WTC11 (cell line): ENCODE measurements at places on chromosomes 11 and 22.
A peak's percentile ranks its signal among the peaks of the same experiment; 100 is the strongest.

DNA sequence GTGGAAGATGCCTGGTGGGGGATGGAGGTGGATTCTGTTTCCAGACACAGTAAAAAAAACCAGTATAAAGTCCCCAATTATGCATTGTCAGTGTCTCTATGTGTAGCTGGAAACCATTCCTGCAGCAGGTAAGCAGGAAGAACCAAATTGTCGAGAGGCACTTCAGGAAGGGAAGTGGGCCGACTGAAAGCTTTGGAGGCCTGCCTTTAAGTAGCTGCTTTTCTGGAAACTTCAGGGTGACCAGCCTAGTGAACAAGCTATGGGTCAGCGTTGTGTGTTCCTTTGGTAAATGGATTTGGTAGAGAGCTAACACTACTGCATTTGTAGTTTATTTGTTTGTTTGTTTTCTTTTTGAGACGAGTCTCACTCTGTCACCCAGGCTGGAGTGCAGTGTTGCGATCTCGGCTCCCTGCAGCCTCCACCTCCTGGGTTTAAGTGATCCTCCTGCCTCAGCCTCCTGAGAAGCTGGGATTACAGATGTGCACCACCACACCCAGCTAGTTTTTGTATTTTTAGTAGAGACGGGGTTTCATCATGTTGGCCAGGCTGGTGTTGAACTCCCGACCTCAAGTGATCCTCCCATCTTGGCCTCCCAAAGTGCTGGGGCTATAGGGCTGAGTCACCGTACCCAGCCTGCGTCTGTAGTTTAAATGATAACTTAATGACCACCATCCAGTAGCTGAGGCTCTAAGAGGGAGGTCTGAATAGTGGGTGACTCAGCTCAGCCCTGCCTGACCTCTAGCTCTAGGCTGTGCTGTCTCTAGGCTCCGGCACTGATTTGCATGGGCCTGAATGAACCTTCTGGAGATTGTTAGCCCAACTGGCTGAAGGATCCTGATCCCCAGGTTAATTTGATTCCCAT is 12.8 kb downstream of the PTPRJ start:
- DNase-seq: no peak
- H3K27me3 ChIP-seq: no peaks in the 10 kb centered on the region

DNA sequence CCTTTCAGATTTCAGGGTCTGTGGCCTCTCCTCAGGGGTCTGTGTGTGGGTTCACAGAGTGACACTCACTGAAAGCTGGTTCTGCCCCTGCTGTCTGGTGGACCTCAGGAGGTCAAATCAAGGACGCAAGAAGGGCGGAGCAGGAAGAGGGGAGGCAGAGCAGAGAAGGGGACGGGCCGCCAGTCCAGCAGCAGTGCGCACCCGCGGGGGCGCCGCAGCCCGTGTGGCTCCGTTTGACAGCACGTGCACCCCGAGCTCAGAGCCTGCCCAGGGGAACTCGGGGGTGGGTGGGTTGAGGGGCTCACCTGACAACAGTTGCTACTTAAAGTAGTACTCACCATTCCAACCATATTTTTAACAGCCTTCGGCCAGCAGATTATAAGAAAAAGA is 71.4 kb upstream of the PITPNB start:
- no peak for DNase-seq
- H3K4me1 ChIP-seq: peaks cover 20% of the 10 kb centered on the region
- no peak overlapping the region; the same call in 1 of the 2 replicates for H3K27ac ChIP-seq
- peaks cover 5% of the 10 kb centered on the region; the same call in 1 of the 2 replicates for H3K36me3 ChIP-seq
- H3K4me3 ChIP-seq: no peak overlapping the region
- H3K27me3 ChIP-seq: no peaks in the 10 kb centered on the region

DNA sequence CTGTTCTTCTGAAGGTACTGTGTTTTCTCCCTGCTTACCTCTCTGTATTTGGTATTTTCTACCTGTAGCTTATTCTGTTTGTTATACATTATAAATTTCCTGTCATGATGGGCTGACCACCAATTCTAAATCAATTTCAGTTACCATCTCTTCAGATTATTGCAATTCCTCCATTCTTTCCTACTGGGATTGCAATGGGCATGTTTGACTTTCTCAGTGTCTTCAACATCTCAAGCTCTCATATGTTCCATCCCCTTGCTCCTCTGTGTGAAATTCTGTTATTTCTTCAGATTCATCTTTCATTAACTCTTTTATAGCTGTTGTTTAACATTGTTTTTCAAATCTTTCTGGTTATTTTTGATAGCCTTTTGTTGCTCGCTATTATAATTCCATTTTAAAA is 15.5 kb upstream of the C22orf39 start:
- H3K27ac ChIP-seq: no peak overlapping the region
- no peaks in the 10 kb centered on the region for H3K27me3 ChIP-seq
- no peaks in the 10 kb centered on the region for H3K4me1 ChIP-seq
- no peak overlapping the region for H3K4me3 ChIP-seq

DNA sequence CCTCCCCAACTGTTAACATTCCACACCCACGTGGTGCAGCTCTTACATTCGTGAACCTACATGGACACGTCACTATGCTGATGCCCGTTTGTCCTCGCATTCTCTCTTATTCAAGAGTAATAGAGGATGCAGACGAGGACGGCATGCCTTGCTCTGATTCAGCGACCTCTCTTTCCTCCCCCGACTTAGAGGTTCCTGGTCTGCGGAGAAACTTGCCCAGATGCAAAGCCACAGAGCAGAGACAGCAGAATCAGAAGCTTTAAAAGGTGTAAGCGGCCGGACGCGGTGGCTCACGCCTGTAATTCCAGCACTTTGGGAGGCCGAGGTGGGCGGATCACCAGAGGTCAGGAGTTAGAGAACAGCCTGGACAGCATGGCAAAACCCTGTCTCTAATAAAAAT is 288.0 kb downstream of the NTM start:
- peaks cover 98% of the 10 kb centered on the region for H3K4me1 ChIP-seq
- DNase-seq: no peak
- H3K4me3 ChIP-seq: no peak overlapping the region
- H3K36me3 ChIP-seq: no peaks in the 10 kb centered on the region

DNA sequence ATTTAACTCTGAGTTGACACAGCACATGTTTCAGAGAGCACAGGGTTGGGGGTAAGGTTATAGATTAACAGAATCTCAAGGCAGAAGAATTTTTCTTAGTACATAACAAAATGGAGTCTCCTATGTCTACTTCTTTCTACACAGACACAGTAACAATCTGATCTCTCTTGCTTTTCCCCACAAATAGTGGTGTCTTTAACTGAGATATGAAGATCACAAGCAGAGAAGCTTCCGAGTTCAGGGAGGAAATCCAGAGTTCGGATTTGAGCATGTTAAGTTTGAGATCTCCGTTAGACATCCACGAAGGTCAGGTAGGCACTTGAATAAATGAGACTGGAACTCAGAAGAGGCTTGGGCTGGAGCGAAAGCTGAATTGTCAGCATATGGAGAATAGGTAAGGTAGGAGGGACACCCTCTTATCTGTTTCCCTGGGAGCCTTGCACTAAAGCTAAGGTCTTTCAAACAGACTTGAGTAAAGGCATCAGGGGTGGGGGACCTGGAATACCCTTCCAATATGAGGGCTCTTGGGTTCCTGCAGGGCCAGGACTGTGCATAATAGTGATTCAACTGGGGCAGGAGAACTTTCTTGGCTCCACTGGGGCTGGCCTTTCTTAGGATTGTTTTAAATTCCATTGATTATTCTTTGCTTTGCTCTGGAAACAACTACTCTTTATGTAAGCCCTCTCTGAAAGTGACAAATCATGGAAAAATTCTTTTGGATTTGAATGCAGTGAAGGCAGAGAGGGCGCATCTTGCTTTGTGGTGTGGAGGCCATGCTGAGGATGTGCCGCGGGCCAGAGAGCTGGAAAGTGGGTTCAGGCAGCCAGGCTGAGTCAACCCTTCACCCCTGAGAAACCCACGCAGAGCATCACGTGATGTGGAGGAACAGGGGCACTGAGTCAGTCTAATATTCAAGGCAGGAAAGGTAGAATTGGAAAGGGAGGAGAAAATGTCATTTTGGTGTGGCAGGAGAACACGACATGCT is 62.7 kb upstream of the AMPD3 start:
- H3K4me3 ChIP-seq: no peak overlapping the region
- no peaks in the 10 kb centered on the region for H3K27me3 ChIP-seq
- DNase-seq: no peak

DNA sequence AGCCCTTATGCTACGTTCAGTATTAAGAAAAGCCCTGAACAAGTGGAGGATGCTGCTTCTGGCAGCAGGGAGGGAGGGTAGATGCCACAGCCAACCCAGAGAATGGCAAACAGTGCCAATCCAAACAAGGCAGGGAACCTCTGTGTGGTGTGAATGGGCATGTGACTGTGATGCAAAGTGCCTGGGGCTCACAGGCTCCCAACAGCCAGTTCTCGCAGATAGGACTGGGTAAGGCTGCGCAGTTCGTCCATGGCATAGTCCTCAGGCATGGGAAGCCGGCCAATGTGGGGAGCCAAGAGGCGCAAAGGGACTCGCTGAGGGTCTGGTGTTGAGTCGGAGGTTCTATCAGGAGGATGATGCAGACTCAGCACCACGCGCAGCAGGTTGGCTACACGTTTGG is 4.8 kb upstream of the CHRNA10 start:
- DNase-seq: no peak
- peaks cover 68% of the 10 kb centered on the region for H3K36me3 ChIP-seq
- no peak overlapping the region for H3K27ac ChIP-seq
- no peaks in the 10 kb centered on the region for H3K27me3 ChIP-seq
- H3K4me3 ChIP-seq: no peak overlapping the region
- peaks cover 3% of the 10 kb centered on the region; the same call in 1 of the 2 replicates for H3K4me1 ChIP-seq

- peaks cover 15% of the 10 kb centered on the region for H3K4me1 ChIP-seq
- no peak overlapping the region for H3K4me3 ChIP-seq
- no peaks in the 10 kb centered on the region for H3K27me3 ChIP-seq
- H3K36me3 ChIP-seq: peaks cover 3% of the 10 kb centered on the region; the same call in 1 of the 2 replicates
- no peak for DNase-seq
Observed at GRCh38 chr11:108534274-108534882, 36.2 kb upstream of the POGLUT3 start.

DNA sequence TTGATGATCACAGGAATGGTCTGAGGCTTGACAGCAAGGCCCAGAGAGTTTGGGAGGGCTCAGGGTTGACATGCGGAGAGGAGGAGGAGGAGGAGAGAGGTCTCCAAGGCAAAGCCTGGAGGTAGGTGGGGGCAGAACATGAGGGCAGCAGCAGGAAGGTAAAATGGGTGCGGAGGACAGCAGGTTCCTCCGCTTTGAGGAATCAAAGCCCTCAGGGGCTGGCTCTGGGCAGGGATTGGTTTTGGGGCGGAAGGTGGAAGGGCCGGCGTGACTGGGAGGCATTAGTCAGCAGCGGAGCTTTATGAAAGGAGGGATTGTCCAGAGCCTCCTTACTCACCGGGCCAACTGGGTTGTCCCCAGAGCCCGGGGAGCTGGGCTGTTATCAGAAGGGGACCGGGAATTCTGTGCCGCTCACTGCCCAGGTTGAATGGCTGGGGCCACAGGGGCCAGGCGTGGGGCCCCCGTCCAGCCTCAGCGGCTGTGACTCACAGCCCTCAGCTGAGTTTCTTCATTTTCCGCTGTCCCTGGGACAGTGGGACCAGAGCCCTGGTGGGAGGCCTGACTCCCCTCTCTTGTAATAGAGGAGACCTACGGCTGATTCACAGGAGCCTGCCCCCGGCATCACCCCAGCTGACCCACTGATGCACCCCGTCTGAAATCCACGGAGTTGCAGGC is 36.2 kb downstream of the LIF start:
- H3K4me1 ChIP-seq: peaks cover 24% of the 10 kb centered on the region
- H3K27me3 ChIP-seq: peaks cover 3% of the 10 kb centered on the region; the same call in 1 of the 2 replicates
- H3K4me3 ChIP-seq: no peak overlapping the region
- H3K27ac ChIP-seq: no peak overlapping the region

DNA sequence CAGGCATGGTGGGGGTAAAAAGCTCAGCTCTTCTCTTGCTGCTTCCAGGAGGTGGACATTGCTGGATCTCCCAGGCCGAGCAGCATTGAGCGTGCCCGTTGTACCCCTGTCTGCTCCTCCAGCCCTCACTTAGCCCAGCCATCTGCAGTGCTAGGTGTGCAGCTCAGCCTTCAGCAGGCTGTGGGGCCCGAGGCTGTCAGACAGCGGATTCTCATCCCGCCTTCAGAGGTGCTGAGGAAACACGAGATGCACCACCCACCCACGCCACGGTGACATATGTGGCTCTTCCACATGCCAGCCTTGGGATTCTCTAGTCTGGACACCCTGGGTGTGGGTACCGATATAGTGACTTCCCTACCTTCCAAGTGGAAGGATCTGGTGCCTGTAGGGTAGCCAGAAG is 48.9 kb upstream of the NECTIN1 start:
- peaks cover 10% of the 10 kb centered on the region for H3K27me3 ChIP-seq
- H3K4me1 ChIP-seq: peaks cover 10% of the 10 kb centered on the region
- no peak for DNase-seq
- no peak overlapping the region for H3K4me3 ChIP-seq

GRCh38 chr22:41856469-41856868 is 23.6 kb downstream of the SREBF2 start:
- peak overlapping the region; percentile 75 for H3K27ac ChIP-seq
- H3K36me3 ChIP-seq: peaks cover 6% of the 10 kb centered on the region; the same call in 1 of the 2 replicates
- no peaks in the 10 kb centered on the region for H3K27me3 ChIP-seq
- H3K4me3 ChIP-seq: no peak overlapping the region
- H3K4me1 ChIP-seq: peaks cover 25% of the 10 kb centered on the region

GRCh38 chr11:114348200-114349191 is 51.8 kb downstream of the C11orf71 start:
- H3K27ac ChIP-seq: no peak overlapping the region
- H3K4me3 ChIP-seq: no peak overlapping the region
- H3K4me1 ChIP-seq: peaks cover 9% of the 10 kb centered on the region; the same call in 1 of the 2 replicates
- no peaks in the 10 kb centered on the region for H3K27me3 ChIP-seq

- peak overlapping the region; percentile 45; the same call in 1 of the 2 replicates for H3K27ac ChIP-seq
- no peak overlapping the region for H3K4me3 ChIP-seq
- H3K4me1 ChIP-seq: no peaks in the 10 kb centered on the region
- peaks cover under 1% of the 10 kb centered on the region; the same call in 1 of the 2 replicates for H3K36me3 ChIP-seq
- H3K27me3 ChIP-seq: no peaks in the 10 kb centered on the region
Observed at GRCh38 chr11:43969543-43969942, 27.1 kb downstream of the C11orf96 start.

DNA sequence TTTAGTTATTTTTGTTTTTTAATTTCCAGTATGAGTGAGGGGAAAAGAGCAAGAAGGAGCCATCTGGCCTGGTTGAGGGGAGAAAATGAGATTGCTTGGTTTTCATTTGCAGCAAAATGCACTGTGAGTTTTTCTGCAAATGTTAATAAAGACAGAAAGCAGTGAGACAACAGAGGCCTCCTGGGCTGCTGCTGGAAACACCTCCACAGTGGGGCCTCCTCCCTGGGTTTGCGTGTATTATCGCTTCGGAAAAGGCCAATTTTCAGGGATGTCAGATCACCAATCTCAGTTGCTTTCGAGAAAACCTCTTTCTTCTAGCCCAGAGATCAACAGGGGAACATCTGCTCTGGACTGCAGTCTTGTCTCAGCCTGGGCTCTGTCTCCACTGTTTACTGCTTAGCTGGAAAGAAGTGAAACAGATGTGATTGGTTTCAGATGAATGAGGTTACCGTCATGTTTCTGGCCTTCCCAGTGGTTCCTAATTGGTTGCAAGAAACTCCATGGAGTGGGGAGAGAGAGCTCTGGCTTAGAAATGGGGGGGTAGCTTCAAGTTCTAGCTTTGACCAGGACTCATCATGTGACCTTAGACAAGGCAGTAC is 17.3 kb downstream of the TSPAN18 start:
- no peaks in the 10 kb centered on the region for H3K36me3 ChIP-seq
- peaks cover 74% of the 10 kb centered on the region for H3K4me1 ChIP-seq
- no peak overlapping the region for H3K4me3 ChIP-seq
- no peak for DNase-seq
- H3K27ac ChIP-seq: no peak overlapping the region
- H3K27me3 ChIP-seq: peaks cover 4% of the 10 kb centered on the region

- no peaks in the 10 kb centered on the region for H3K27me3 ChIP-seq
- H3K27ac ChIP-seq: 0 out of 2 replicates have a peak overlapping the region, but pooled peaks have one; percentile 48
- no peak overlapping the region for H3K4me3 ChIP-seq
- DNase-seq: no peak
Observed at GRCh38 chr22:17222503-17222902, 3.3 kb upstream of the ADA2 start.
